ENCODE measurements at places on chromosomes 5 and 9. TPM values are rescaled to one million over a fixed set of nuclear protein-coding genes. Genes with fewer than 3 reads are reported as not detected.

The PLEKHG4B gene
- 51.4 TPM for total RNA-seq

The EQTN gene
- total RNA-seq = 1.4 TPM

- H3K36me3 ChIP-seq = no peaks in the 10 kb centered on the region
- H3K4me3 ChIP-seq = no peak overlapping the region
- no peak for DNase-seq
- no peaks in the 10 kb centered on the region for H3K27me3 ChIP-seq
These were observed 255.7 kb upstream of the TNC start for GRCh38 chr9:115373710-115374045.

DNA sequence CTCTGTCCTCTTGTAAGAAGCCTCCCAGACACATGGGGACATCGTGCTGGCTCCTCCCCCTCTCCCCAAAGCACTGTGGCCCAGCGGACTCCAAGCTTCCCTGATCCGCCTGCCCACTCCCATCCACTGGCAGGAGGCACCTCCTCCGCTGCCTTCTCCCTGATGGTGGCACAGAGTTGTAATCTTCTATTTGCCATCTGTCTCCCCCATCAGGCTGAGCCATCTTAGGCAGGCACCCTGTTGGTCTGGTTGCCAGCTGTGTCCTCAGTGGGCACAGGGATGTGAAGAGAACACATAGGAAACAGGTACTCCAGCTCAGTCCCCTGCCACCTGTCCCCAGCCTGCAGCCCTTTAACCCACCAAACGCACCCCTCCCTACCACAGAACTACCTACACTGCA, 5.4 kb upstream of the ZDHHC12 start:
- no peak for DNase-seq
- H3K4me1 ChIP-seq = peaks cover 11% of the 10 kb centered on the region
- no peaks in the 10 kb centered on the region for H3K36me3 ChIP-seq
